ENCODE measurements at places on chromosomes 12 and 14. TPM values are rescaled to one million over a fixed set of nuclear protein-coding genes. Genes with fewer than 3 reads are reported as not detected.

The TDG gene
- 51.1 TPM for polyA plus RNA-seq

The CLEC2B gene
- polyA plus RNA-seq: 3.7 TPM

The ADGRD1 gene
- 15.0 TPM for polyA plus RNA-seq

The PLA2G1B gene
- 0.50 TPM for polyA plus RNA-seq

The RNF212B gene
- polyA plus RNA-seq: 1.8 TPM

- no peak for DNase-seq
Measured at GRCh38 chr12:118850244-118850825, 131.0 kb upstream of the SRRM4 start.

- no peak for DNase-seq
Measured at GRCh38 chr12:106757623-106758348, 16.7 kb upstream of the RIC8B start.

- DNase-seq: no peak
Measured at GRCh38 chr12:1575408-1576401, 18.7 kb downstream of the FBXL14 start.

DNA sequence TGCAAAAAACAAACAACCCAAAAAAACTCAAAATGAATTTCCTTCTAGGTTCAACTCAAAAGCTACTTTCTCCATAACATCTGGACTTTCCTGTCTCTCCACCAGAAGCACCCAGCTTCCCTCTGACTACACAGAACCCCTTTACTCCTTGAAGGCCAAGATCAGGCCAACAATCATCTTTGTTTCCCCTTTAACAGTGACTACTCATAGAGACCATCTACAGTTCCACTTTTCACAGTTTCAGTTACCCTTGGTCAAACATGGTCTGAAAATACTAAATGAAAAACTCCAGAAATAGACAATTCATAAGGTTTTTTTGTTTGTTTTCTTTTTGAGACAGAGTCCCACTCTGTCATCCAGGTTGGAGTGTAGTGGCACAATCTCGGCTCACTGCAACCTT, 11.8 kb downstream of the GCH1 start:
- no peak for DNase-seq

GRCh38 chr12:26845057-26845666, 12.2 kb upstream of the ITPR2 start:
- DNase-seq: no peak

- DNase-seq: no peak
Measured at GRCh38 chr14:83874662-83875061, 1655.3 kb upstream of the FLRT2 start.

DNA sequence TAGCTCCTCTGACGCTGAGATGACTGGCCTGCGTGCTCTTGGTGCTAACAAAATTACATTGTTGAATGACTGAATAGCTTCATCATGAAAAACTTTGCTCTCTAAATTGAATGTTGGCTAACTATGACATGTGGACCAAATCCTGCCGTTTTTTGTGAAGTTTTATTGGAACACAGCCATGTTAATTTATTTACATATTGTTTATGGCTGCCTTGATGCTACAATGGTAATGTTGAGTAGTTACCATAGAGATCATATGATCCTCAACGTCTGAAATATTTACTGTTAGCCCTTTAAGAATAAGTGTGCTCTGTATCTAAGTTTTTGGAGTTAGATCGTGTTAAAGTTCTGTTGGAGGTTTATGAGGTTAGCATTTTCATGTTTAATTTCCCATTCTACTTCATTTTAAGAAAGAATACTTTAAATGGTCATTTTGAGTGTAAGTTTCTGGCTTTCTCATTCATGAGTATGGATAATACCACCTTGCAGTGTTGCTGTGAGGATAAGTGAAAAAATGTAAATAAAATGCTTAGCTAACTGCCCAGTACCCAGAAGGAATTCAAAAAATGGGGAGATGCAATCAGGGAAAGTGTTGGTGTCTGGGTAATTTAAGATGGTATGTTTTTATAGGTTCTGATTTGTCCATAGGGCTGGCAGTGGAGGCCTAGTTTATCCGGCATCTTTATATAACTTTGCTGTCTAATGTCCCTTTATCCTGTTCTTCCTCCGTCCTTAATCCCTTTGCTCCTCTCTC, 35.3 kb downstream of the NUBPL start:
- no peak for DNase-seq
